ENCODE measurements at places on chromosomes 4 and X. TPM values are rescaled to one million over a fixed set of nuclear protein-coding genes. Genes with fewer than 3 reads are reported as not detected.

PPARGC1A gene
- polyA plus RNA-seq: 28.2 TPM

HNRNPDL gene
- 535 TPM for polyA plus RNA-seq

RPS6KA6 gene
- polyA plus RNA-seq: 18.9 TPM

MAGEA2 gene
- polyA plus RNA-seq: not detected

MSX1 gene
- polyA plus RNA-seq: 1.1 TPM

CXXC4 gene
- polyA plus RNA-seq: 9.4 TPM

CENPVL2 gene
- polyA plus RNA-seq: 0.20 TPM

AFF2 gene
- polyA plus RNA-seq: 4.0 TPM

ERAS gene
- 0.24 TPM for polyA plus RNA-seq

All from renal pelvis (tissue), 12 donors.